ENCODE measurements at places on chromosomes 4 and X. TPM values are rescaled to one million over a fixed set of nuclear protein-coding genes. Genes with fewer than 3 reads are reported as not detected.

DNA sequence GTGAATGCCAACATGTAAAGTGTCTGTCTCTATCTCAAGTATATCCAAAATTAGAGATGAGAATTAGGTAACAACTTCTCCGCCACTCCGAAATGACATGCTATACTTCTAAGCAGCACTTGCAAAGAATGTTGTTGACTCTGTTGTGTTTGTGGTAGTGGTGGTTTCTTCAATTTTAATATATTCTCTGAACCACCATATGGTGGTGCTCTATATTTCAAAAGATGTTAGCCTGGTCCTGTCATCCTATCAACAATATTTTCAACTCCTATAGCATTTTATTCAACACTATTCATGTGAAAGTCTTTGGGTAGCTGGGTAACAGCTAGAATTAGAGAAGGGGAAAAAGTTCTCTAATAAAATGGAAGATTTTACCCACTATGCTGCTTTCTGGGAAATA lies 1622.8 kb upstream of the IGFBP7 start:
- no peak for DNase-seq
- no peak overlapping the region for H3K4me3 ChIP-seq
- no peak overlapping the region for H3K27ac ChIP-seq
- H3K36me3 ChIP-seq, result no peaks in the 10 kb centered on the region

DNA sequence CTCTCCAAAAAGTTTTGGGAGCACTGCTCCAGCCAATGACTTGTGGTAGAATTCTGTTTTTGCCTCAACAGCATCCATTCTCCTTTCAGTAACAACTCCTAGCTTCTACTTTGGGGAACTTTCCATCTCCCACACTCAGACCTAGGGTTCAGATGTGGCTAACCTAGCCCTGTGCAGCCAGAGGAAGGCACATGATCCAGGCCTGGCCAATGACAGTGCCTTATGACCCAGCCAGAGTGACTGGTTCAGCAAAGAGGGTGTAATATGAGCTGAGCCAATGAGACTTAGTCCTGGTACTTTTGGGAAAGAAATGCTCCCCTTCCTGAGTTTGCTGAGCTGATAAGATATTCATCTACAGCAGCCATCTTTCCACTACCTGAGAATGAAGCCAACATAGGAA lies 5.4 kb upstream of the USP46 start:
- no peaks in the 10 kb centered on the region for H3K36me3 ChIP-seq
- H3K4me1 ChIP-seq, result 0 out of 2 replicates have a peak, but pooled peaks cover 6% of the 10 kb centered on the region
- no peak for DNase-seq
- no peak overlapping the region for H3K4me3 ChIP-seq

DNA sequence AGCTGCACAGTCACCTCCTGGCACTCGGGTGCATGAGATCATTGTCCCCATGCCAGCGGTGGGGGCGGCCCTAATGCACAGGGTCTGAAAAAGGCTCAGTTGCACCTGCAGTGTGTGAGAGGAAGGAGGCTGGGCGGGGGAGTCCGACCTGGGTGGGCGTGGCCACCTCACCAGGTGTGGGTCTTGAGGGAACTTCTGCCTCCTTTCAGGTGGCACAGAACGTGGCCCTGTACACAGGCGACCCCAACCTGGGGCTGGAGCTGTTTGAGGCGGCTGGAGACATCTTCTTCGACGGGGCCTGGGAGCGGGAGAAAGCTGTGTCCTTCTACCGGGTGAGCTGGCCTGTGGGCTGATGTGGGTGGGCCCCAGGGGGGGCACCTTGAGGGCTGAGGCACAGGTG lies 34.3 kb upstream of the HTRA3 start:
- no peak for DNase-seq
- H3K36me3 ChIP-seq, result peaks cover 24% of the 10 kb centered on the region
- no peak overlapping the region for H3K4me3 ChIP-seq
- H3K4me1 ChIP-seq, result peaks cover 9% of the 10 kb centered on the region
- H3K27me3 ChIP-seq, result no peaks in the 10 kb centered on the region

Gene FRMPD4
- not detected for polyA plus RNA-seq

GRCh38 chr4:89928838-89929237 lies 34.2 kb downstream of the MMRN1 start:
- H3K4me3 ChIP-seq, result no peak overlapping the region
- 0 out of 2 replicates have a peak, but pooled peaks cover 3% of the 10 kb centered on the region for H3K4me1 ChIP-seq
- H3K27me3 ChIP-seq, result no peaks in the 10 kb centered on the region

GRCh38 chr4:17030543-17030942 lies 132.1 kb upstream of the LDB2 start:
- DNase-seq, result no peak
- no peak overlapping the region for H3K4me3 ChIP-seq
- no peak overlapping the region for H3K27ac ChIP-seq

GRCh38 chrX:39877905-39878304 lies 219.9 kb downstream of the BCOR start:
- H3K36me3 ChIP-seq, result no peaks in the 10 kb centered on the region
- H3K4me3 ChIP-seq, result no peak overlapping the region
- DNase-seq, result no peak
- no peak overlapping the region for H3K27ac ChIP-seq
- H3K4me1 ChIP-seq, result peaks cover 19% of the 10 kb centered on the region
- no peaks in the 10 kb centered on the region for H3K27me3 ChIP-seq

DNA sequence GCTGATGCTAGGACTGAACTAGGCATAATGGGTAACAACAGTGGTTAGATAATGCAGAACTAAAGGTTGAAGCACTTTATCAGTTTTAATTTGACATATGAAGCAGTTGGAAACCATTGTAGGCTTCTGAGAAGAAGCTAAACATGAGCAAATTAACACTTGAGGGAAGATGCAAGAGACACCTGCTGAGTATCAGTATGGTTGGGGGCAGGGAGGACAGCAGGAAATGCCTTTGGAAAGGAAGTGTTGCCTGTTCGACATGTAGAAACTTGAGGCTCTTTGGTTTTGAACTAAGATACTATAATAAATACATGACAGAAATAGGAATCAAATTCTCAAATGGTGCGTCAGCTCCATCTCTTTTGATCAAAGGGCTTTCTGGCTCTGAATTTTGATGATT lies 115.6 kb downstream of the FHIP1A start:
- H3K27me3 ChIP-seq, result no peaks in the 10 kb centered on the region
- no peaks in the 10 kb centered on the region for H3K4me1 ChIP-seq
- DNase-seq, result no peak
- no peak overlapping the region for H3K4me3 ChIP-seq
- no peaks in the 10 kb centered on the region for H3K36me3 ChIP-seq
- no peak overlapping the region for H3K27ac ChIP-seq

DNA sequence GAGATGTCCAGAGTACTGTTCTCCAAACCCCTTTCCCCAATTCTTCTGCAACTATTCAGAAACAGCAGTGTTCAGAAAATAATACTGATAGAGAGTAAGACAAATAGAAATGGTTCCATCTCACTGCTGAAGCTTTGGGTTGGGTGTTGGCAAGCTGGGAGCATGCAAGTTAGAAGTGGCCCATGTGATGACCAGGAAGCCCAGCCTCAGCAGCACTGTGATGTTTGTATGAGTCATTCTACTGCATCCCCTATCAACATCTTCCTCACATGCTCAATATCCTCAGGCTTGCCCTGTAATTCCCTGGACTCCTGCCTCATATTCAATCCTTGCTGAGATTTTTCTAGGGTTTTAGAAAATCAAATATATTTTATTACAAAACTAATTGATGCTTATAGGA lies 96.5 kb downstream of the CHRDL1 start:
- no peaks in the 10 kb centered on the region for H3K27me3 ChIP-seq
- no peaks in the 10 kb centered on the region for H3K4me1 ChIP-seq
- H3K27ac ChIP-seq, result no peak overlapping the region

DNA sequence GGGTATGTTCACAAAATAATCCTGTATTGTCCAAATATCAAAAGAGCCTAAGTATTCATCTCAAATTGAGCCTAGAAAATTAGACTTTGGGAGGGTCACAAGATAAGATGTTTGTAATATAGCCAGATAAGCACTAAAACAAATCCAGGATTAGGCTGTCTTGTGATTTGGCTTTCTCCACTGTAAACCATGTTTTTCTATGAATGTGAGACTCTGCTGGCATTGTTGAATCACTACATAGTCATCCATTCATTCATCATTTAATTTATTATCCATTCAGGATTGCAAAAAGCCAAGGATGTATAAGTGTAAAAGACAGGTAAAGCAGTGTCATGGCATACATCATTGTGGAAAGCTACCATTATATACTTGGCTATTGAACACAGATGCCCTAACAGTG lies 148.0 kb downstream of the GRID2 start:
- H3K36me3 ChIP-seq, result no peaks in the 10 kb centered on the region
- H3K27me3 ChIP-seq, result no peaks in the 10 kb centered on the region
- H3K27ac ChIP-seq, result no peak overlapping the region
- no peak for DNase-seq
- no peak overlapping the region for H3K4me3 ChIP-seq

DNA sequence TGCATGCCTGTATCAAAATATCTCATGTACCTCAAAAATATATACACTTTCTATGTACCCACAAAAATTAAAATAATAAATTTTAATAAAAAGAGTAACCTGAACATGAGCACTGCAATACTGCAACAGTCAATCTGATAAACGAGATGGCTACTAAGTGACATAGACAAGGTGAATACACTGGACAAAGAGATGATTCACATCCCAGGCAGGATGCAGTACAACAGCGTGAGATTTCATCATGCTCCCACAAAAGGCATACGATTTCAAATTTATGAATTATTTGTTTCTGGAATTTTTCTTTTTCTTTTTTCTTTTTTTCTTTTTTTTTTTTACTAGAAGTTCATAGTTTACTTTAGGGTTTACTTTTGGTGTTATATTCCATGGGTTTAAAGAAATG lies 12.2 kb upstream of the FGF16 start:
- no peak overlapping the region for H3K4me3 ChIP-seq
- H3K27ac ChIP-seq, result no peak overlapping the region
- no peaks in the 10 kb centered on the region for H3K36me3 ChIP-seq
- no peak for DNase-seq
- H3K27me3 ChIP-seq, result no peaks in the 10 kb centered on the region

- peaks cover 26% of the 10 kb centered on the region for H3K4me1 ChIP-seq
- no peaks in the 10 kb centered on the region for H3K27me3 ChIP-seq
- H3K36me3 ChIP-seq, result no peaks in the 10 kb centered on the region
- H3K27ac ChIP-seq, result peak overlapping the region; percentile 95
- no peak for DNase-seq
Measured at GRCh38 chr4:56757261-56757746, 64.2 kb downstream of the SPINK2 start.

DNA sequence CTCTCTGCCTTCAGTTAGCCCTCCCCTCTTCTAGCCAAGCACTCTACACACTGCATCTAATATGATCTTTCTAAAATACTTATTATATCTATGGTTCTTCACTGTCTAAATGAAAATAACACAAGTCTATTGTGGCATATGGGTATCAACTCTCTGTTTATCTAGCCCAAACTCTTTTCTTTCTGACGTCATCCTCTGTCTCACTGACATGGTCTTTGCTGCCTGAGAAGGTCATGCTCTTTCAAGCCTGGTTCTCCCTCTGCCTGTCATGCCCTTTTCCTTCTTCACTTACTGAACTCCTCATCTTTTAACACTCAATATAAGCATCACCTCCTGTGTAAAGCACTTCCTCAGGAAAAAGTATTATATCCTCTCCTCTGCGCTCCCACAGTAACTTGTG lies 672.2 kb upstream of the CT83 start:
- H3K27me3 ChIP-seq, result no peaks in the 10 kb centered on the region
- H3K4me3 ChIP-seq, result no peak overlapping the region
- no peaks in the 10 kb centered on the region for H3K36me3 ChIP-seq
- H3K4me1 ChIP-seq, result no peaks in the 10 kb centered on the region

GRCh38 chr4:136823020-136823419 lies 709.3 kb downstream of the PCDH18 start:
- no peaks in the 10 kb centered on the region for H3K36me3 ChIP-seq
- no peaks in the 10 kb centered on the region for H3K27me3 ChIP-seq
- H3K27ac ChIP-seq, result no peak overlapping the region
- no peak for DNase-seq
- no peaks in the 10 kb centered on the region for H3K4me1 ChIP-seq
- no peak overlapping the region for H3K4me3 ChIP-seq

DNA sequence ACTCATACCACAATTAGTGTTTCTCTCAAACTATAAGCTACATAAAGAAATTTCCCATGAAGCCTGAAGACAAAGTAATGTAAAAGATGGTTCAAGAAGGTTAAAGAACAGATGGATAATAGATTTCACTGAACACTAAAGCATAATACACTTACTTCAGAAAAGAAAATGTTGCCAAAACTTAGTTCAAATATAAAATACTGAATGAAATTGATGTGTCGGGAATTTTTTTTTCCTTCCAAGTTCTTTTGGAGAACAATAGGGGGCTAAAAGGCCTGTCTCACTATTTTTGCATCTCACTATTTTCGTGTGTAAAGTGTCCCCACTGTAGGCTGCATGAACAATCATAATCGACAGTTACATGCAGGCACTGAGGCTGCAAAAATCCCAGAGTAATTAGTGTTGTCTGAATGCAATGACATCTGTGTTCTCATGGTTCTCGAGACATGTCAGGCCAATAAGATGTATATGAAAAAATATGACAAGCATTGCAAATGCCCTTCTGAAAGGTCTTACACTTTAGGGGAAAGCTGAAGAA lies 11.9 kb upstream of the MAB21L2 start:
- H3K36me3 ChIP-seq, result no peaks in the 10 kb centered on the region
- no peaks in the 10 kb centered on the region for H3K4me1 ChIP-seq

- no peaks in the 10 kb centered on the region for H3K36me3 ChIP-seq
- DNase-seq, result no peak
- no peaks in the 10 kb centered on the region for H3K27me3 ChIP-seq
- no peak overlapping the region for H3K4me3 ChIP-seq
- no peaks in the 10 kb centered on the region for H3K4me1 ChIP-seq
Measured at GRCh38 chr4:98749206-98749605, 90.8 kb upstream of the TSPAN5 start.

GRCh38 chrX:101191217-101191750 lies 28.3 kb upstream of the DRP2 start:
- no peak overlapping the region for H3K27ac ChIP-seq
- H3K4me1 ChIP-seq, result no peaks in the 10 kb centered on the region
- H3K27me3 ChIP-seq, result no peaks in the 10 kb centered on the region
- no peaks in the 10 kb centered on the region for H3K36me3 ChIP-seq
- no peak overlapping the region for H3K4me3 ChIP-seq
- no peak for DNase-seq

- H3K27ac ChIP-seq, result no peak overlapping the region
- DNase-seq, result no peak
- H3K4me3 ChIP-seq, result no peak overlapping the region
- peaks cover 21% of the 10 kb centered on the region for H3K4me1 ChIP-seq
- H3K36me3 ChIP-seq, result no peaks in the 10 kb centered on the region
Measured at GRCh38 chr4:36207831-36208520, 36.3 kb downstream of the ARAP2 start.

Gene FOXO4
- polyA plus RNA-seq, result 0.97 TPM

Gene FOXR2
- polyA plus RNA-seq, result not detected

- 0 out of 2 replicates have a peak overlapping the region, but pooled peaks have one; percentile 80 for H3K4me3 ChIP-seq
- no peaks in the 10 kb centered on the region for H3K27me3 ChIP-seq
- no peak overlapping the region for H3K27ac ChIP-seq
- H3K4me1 ChIP-seq, result no peaks in the 10 kb centered on the region
- H3K36me3 ChIP-seq, result peaks cover 3% of the 10 kb centered on the region
Measured at GRCh38 chrX:49183701-49184281, 2.4 kb downstream of the PRICKLE3 start.

Gene INPP4B
- 1.8 TPM for polyA plus RNA-seq

GRCh38 chr4:95118497-95118896 lies 360.7 kb downstream of the BMPR1B start:
- H3K27ac ChIP-seq, result no peak overlapping the region
- H3K27me3 ChIP-seq, result no peaks in the 10 kb centered on the region
- DNase-seq, result no peak
- no peak overlapping the region for H3K4me3 ChIP-seq

Gene LETM1
- polyA plus RNA-seq, result 35.2 TPM

GRCh38 chrX:1658071-1658491 lies 43.2 kb downstream of the ASMT start:
- H3K36me3 ChIP-seq, result no peaks in the 10 kb centered on the region
- H3K27ac ChIP-seq, result peak overlapping the region; percentile 90
- peak overlapping the region; percentile 88 for H3K4me3 ChIP-seq
- H3K27me3 ChIP-seq, result no peaks in the 10 kb centered on the region
- no peak for DNase-seq

Data from GM12878 (cell line).